ENCODE measurements at places on chromosomes 12 and 14.

GRCh38 chr14:104973135-104973384, 5.1 kb downstream of the AHNAK2 start:
- peak; percentile 92 for DNase-seq

DNA sequence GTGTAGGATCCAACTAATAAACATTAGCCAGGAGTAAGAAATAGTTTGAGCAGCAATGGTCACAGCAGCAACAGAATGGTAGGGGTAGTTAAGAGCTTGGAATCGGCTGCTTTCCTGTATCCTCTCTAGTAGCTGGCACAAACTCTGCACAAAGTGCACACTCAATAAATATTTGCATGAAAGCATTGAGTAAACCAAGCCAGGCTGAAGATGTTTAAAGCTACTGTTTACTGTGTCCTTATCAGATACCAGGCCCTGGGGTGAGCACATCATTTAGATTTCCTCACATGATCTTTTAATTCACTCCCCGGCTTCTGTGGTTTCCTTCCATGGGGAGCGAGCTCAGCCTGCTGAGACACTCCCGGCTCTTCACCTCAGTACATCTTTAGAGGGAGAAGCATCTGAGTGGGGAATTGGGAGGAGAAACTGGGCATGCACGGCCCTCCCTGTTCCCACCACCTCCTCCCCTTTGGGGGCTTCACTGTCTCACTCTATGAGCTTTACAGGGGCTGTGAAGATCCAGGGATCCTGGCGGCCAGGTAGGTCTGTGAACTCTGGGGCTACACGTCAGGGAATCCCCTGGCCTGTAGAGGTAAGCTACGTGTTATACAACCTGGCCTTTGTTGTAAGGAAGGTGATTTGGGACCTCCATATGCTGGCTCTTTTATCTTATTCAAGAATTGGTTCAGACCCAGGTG, 107.2 kb upstream of the VASH1 start:
- DNase-seq, result no peak

DNA sequence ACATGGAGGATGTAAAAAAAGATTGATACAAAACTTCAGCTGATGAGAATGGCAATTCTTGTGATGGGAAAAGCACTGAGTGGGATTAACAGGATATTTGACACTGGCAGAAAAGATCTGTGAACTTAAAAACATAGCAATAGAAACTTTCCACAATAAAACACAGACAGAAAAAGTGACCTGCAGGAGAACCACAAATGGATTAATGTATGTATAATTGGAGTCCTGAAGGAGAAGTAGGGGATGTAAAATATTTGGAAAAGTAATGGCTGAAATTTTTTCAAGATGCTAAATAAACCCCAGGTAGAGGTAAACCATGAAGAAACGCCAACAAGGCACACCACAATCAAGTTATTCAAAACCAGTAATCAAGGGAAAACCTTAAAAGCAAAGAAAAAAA, 130.8 kb upstream of the C14orf180 start:
- DNase-seq, result no peak

DNA sequence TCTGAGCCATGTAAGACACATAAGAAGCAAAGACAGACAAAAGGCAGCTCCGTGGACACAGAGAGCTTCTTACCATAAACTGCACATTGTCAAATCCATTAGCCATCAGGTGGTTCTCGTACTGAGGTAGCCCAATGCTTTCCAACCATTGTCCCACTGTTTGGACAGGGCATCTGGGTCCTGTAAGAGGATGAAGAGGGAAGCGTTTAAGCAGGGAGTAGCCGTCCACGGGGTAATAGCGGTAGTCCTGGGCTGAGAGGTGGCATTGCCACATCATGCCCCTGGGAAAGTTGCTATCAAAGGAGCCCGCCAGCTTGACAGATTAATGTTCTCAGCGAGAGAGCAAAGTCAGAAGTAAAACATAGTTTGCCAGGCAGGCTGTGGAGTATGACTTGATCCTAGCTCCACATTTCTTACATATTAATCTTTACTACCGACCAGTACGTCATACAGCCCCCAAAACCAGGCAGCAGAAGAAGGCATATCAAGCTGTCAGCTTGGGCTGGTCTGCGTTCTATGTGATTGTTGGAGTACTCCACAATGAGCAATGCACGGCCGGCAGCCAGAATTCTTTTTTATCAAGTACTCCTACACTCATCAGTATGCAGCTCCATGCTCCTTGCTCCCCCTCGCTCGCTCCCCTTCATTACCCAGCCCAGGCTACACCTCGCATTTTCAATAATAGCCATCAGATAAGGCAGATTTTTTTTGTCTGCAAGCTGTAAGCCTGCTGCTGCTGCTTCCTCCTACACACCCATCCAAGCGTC, 493.2 kb upstream of the GARIN6 start:
- DNase-seq, result peak; percentile 86

GRCh38 chr14:101623685-101624444, 62.6 kb downstream of the DIO3 start:
- DNase-seq, result no peak

DNA sequence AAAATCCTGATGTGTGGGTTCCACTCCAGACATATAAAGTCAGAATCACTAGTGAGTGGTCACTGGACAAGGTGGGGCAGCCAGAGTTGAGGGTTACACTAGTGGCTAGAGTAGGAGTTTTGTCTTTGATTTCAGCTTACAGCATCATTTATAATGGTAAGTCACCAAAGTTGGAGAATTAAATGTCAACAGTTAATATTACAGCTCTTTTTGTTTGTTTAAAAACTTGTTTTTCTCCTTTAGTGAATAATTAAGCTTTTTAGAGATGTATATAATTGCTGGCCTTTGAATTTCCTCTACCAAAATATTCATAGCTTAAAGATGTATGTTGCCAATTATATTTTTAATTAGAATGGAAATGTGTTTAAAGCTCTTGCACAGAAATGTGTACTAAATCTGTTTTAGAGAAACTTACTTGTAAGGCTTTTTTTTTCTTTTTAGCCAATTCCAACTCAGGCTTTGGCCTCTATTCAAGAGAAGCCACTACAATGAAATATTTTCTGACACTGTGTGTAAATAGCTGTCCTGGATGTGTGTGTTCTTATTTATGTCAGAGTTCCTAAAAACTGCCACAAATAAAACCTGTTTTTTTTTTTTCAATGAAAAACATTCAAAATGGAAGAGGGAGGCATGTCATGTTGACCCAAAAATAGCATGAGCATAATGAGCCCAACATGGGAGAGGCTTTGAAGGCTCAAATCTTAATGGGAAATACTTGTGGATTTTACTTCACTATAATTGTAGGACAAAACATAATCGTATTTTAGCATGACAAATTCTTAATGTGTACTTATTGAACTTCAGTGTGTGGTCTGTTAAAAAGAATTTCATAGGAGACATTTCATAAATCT, 92.2 kb downstream of the TBC1D30 start:
- no peak for DNase-seq

DNA sequence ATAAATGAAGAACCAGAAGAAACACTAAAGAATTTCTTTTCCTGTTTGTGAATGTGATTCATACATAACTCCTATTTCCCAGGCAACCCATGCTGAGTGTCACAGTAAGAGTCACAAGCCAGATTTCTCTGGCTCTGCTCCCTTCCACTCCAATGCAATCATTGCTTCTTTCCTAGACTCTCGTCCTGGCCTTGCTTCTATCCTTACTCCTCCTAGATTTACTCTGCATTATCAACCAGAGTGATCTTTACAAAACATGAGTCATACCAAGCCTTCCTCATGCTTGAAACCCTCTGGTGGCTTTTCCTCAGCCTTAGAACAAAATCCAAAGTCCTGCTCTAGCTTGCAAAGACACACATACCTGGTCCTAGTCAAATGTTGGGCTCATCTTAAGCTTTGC, 13.3 kb downstream of the IL22 start:
- peak; percentile 39 for DNase-seq

DNA sequence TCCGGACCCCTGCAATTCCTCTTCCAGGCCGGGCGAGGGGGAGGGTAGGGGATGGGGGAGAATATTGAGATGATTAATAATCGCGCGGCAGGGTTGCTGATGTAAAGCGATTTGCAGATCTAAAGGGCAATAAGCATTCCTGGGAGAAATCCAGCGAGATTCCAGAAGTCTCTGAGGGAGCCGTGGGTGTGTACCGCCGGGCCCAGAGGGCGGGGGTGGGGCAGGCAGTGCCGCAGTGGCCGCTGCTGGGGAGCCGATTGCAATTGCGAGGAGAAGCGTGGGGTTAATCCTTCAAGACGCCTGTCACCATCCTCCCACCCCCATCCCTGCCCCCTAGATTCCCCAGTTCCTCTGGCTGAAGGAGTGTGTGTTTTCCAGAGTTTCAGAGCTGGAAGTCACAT, 16.4 kb downstream of the FOS start:
- peak; percentile 15 for DNase-seq
